Right atrium auricular region (tissue), 2 donors: ENCODE measurements at places on chromosomes 16 and 17. TPM values are rescaled to one million over a fixed set of nuclear protein-coding genes. Genes with fewer than 3 reads are reported as not detected.

DNA sequence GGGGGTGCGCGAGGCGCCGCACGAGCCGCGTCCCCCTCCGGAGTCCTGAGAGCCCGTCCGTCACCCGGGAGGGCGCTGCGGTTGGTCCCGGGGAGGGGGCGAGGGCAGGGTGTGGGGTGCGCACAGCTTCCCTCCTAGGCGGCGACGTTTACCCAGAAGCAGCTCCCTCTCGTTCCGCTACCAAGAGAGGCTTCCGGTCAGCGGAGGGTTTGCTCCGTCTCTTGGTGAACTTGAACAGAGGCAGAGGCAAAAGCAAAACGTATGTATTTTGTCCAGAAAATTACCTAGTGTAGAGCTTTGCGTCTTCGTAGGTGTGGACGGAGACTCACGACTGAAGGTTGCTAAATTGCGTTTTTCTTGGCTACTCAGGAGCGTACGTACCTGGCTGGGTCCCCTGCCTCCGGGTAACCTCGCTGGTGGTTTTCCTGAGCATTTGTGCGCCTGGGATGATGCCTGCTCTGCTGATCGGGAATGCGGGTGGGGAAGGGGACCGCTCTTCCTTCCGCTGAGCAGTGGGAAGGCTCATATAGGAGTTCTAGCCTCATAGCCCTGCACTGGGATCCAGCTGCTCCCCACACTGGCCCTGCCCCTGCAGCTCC is 833 bp downstream of the WSCD1 start:
- no peak for DNase-seq

Gene MT4
- total RNA-seq, result not detected

GRCh38 chr17:74780443-74781238 is 4.5 kb upstream of the NAT9 start:
- no peak for DNase-seq

Gene SLC13A2
- not detected for total RNA-seq

Gene KLHL11
- total RNA-seq, result 6.9 TPM
